ENCODE measurements at places on chromosomes 12 and 14. TPM values are rescaled to one million over a fixed set of nuclear protein-coding genes. Genes with fewer than 3 reads are reported as not detected.
A peak's percentile ranks its signal among the peaks of the same experiment; 100 is the strongest.

Gene TAS2R46
- 1.2 TPM for total RNA-seq

DNA sequence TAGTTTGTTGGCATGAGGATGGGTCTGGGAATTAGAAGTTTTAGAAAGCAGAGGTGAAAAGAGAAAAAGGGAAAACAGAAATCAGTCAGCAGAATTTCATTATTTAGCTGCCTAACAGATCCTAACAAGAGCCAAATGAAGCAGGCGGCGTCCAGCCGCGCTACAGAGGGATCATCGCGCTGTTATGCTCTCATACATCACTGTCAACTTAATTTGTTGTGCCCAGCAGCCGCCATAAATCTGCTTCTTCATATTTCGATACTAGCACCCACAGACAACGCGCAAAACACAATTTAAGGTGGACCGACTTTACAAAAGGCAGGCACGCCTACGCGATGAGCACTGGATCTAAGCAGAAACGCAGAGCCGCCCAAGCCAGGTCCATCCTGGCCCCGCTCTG, 66.7 kb downstream of the SETD3 start:
- DNase-seq = no peak

GRCh38 chr12:4858386-4858785, 51.3 kb upstream of the KCNA1 start:
- no peak for DNase-seq

Gene CLEC9A
- total RNA-seq = 0.64 TPM

DNA sequence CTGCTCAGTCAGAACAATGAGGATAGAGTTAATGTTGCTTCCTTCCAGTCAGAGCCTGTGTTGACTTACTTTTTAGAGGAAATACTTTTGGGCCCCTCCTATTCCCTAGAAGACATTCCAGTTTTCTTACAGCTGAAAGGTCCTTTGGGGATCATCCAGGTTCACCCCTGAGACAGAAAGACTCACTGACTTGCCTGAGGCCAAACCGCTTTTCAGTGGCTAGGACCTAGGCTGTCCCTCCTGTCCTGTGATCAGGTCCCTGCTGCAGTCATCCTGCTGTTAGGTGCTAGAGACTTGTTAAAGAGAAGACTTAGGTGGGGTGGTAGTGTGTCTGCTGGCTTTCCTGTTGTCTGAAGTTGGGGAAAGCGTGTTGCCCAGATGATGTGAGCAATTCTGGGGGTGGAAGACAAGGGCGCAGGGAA, 39.6 kb downstream of the SUSD6 start:
- DNase-seq = no peak

Gene CCDC175
- not detected for total RNA-seq

DNA sequence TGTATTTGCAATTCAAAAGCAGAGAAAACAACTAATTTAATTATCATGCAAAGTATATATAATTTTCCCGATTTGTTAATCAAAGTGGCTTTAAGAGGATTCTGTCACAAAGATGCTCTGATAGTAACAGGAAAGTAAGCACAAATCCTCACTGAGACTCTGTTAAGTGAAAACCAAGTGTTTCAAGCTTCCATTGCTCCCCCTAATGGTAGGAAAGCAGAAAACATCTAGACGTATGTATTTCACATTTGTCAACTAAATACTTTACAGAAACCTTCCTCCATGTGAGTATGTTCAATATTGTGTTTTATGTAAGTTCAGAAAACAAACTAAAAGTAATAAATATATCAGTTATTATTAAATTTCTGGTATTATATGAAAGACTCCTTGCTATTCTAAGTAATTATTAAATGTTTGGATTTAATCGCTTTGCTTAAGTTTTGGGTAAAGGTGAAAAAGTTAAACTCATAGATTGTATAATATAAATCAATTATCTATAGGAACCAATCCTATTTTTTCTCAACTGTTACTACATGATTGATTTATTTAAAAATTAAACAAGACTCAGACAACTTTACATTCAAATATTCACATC, 1.5 kb upstream of the NTS start:
- peak; percentile 2 for DNase-seq

- DNase-seq = no peak
Observed at GRCh38 chr14:96042248-96042930, 3.2 kb downstream of the C14orf132 start.

DNA sequence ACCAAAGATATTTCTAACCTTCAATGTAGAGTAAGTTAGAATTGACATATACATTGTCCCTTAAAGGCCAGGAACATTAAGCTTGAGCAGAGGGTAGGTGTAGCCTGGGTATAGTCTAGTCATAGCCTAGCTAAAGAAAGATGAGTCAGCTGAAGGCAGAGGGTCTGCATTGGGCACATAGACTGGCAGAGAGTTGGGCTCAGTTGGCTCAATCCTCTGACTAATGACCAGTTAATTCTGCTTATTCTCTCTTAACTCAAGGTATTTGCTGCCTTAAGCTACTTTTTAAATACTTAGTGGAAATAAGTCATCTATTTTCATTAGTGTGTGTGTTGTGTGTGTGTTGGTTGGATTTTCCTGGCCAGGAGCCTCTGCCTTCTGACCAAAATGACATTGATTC, 467.1 kb downstream of the RAD51B start:
- no peak for DNase-seq

DNA sequence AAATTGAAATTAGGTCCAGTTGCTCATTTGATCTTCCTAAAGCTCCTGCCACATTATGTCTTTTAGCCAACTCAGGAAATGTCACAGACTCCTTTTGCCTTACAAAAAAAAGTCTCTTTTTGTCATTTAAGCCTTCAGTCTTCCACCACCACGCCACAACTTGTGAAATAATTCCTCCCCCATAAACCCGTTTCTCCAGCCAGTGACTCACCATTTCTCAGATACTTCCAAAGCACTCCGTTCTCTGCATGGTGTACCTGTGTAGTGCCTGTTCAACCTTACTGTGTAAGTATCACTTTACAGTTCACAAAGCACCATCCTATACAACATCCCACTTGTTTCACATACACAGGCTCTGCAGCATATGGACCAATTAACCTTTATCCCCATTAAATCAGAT, 139.5 kb upstream of the AEBP2 start:
- DNase-seq = no peak

- no peak for DNase-seq
Observed at GRCh38 chr12:110269622-110270124, 11.4 kb upstream of the ATP2A2 start.

DNA sequence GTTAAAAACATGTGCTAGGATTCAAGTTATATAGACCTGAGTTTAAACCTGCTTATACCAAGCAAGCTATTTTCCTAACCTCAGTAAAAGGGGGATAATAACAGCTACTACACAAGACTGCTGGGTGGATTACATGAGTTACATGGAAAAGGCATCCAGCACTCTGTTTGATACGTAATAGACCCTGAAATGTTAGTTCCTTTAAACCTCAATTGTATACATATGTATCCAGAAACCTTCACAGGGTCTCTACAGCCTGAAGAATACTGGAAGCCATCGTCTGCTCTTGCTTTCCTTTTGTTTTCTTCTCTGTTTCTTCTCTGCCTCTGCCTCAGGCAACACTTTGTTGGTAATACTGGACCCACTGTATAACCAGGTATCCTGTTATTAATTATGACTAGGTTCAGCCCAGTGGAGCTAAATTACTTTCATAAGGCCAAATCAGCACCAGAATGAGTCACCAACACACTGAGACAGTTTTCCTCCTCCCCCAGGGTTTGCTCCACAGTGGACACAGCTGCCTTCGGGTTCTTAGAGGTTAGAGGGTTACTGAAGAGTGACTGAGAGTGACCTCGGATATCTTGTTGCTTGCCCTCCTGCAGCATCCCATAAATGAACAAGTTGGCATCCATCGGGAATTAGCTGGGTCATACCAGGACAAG, 127.1 kb downstream of the CAPZA3 start:
- DNase-seq = no peak

Gene DHH
- total RNA-seq = 0.65 TPM

Gene RILPL1
- 1.5 TPM for total RNA-seq

Gene TAS2R30
- total RNA-seq = 5.3 TPM

Gene CPNE6
- not detected for total RNA-seq

Gene KRT78
- total RNA-seq = not detected

GRCh38 chr14:56569174-56569573, 10.4 kb upstream of the TMEM260 start:
- DNase-seq = no peak

Gene IL22
- total RNA-seq = not detected

Gene CIROP
- total RNA-seq = not detected

DNA sequence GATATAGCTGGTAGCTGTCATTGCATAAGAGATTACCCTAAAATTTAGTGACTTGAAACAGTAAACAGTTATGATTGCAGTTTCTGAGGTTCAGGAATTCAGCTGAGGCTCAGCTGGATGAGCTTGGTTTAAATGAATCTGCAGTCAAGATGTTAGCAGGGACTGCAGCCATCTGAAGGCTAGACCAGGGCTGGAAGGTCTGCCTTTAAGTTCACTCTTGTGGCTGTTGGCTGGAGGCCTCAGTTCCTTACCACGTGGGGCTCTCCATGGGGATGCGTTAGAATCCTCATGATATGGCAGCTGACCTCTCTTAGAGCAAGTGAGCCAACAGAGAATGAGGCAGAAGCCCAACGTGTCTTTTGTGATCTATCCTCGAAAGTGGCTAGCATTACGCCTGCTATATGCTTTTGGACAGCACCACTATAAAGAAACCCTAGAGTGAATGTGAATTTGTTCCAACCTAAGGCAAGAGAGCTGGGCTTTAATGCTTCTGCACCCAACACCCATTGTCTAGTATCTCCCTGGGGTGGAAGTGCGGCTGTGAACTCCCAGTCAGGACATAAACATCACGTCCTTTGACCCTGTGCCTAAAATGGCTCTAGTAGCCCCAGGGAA, 26.0 kb downstream of the HSPB8 start:
- DNase-seq = no peak

- DNase-seq = no peak
Observed at GRCh38 chr14:54000341-54000811, 43.8 kb upstream of the BMP4 start.
